ENCODE measurements at places on chromosomes 16 and 17. TPM values are rescaled to one million over a fixed set of nuclear protein-coding genes. Genes with fewer than 3 reads are reported as not detected.

SLC52A1 gene
- total RNA-seq, result 0.36 TPM

COX6A2 gene
- total RNA-seq, result not detected

SCGB1C2 gene
- not detected for total RNA-seq

CCL4L2 gene
- total RNA-seq, result not detected

GPR179 gene
- not detected for total RNA-seq

KRTAP9-1 gene
- not detected for total RNA-seq

C16orf96 gene
- 0.12 TPM for total RNA-seq

NPIPA7 gene
- total RNA-seq, result not detected

NLGN2 gene
- 16.9 TPM for total RNA-seq

IL34 gene
- 2.8 TPM for total RNA-seq

Data from hair follicle dermal papilla cell (primary cell).